ENCODE measurements at places on chromosomes 7 and 10.

DNA sequence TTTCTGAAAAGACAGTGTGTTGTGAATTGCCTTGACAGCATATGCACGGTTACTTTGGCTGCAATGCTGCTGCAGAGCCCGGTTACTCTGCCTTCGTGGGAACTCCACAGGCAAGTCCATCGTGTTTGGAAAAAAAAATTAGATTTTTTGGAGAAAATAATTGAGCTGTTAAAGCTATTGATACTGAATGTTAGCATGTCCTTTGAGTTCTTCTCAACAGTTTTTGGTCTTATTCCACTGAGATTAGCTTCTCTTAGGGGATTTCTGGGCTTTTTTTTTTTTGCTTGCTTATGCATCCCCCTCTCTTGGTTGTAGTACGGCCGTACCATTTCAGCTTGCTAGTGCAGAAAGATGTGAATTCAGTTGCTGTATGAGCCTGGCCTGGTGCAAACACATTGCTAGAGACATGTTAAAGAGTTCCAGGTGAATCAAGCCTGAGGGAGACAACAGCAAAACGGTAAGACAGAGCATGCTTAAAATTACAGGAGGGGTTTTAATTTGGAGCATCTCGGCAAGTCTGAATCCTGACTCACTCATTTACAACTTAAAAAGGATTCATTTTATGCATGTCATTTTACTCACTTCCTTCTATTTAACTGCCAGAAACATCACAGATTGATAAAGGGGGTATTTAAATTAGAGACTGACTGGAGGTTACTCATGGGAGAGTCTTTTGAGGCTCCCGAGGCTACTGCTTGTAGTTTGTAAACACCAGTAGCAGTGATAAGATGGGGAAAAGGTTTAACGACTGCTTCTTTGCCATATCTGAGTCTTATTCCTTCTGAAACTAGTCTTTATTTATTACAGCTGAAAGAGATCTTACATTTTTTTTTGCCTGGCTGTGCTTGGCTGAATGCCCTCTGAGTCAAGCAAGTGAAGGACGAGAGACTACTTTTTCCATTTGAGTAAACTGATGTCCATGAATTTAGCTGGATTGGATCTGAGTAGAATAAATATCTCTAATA, 113.7 kb downstream of the CDK14 start:
- no peak for DNase-seq

DNA sequence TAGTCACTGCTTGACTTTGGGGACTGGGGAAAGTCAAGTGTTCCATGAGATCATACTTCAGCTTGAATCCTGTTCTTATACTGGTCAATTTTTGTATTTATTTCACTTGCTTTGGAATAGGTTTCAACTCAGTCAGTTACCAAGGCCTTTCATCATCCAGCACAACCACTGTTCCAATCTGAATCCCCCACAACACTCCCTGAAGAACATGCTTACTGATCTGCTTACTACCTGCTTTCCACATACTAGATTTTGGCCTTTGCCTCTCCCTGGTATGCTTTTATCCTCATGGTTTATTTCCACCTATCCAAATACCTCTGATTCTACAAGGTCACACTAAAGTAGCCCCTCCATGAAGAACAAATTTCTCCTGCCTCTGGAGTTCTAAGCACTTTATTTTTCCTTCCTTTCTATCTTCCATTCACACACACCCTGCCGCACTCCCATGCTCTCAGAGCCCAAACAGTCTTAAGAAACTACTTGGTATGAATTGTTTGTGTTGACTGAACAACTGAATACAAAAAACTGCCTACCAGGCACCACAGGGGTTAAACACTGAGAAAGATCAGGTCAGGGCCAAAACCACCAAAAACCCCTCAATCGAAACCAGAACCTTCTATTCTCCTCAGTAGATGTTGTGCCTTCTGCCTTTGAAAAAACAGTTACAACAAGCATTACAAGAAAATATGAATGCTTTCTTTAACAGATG, 178.1 kb downstream of the AVL9 start:
- no peak for DNase-seq

- DNase-seq: no peak
Observed at GRCh38 chr7:132618956-132619305, 42.7 kb upstream of the PLXNA4 start.

- no peak for DNase-seq
Observed at GRCh38 chr10:123144697-123145541, 3.0 kb upstream of the HMX2 start.

DNA sequence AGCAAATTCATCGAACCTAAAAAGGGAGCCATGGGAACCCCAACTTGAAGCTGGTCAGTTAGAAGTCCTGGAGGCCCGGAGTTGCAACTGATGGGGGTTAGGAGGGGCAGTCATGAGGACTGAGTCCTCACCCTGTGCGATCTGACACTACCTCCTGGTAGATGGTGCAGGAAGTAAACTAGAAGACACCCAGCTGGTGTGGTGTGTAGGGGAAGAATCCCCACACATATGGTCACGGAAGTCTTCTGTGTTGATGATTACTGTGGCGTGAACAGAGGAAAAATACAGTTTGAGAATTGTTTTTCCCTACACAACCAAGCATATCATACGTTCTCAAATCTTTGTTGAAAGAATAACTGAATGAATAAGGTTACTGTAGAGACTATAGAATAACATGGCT, 164.6 kb upstream of the KCTD7 start:
- no peak for DNase-seq

- DNase-seq: no peak
Observed at GRCh38 chr7:18873734-18874336, 243.6 kb downstream of the TWIST1 start.

DNA sequence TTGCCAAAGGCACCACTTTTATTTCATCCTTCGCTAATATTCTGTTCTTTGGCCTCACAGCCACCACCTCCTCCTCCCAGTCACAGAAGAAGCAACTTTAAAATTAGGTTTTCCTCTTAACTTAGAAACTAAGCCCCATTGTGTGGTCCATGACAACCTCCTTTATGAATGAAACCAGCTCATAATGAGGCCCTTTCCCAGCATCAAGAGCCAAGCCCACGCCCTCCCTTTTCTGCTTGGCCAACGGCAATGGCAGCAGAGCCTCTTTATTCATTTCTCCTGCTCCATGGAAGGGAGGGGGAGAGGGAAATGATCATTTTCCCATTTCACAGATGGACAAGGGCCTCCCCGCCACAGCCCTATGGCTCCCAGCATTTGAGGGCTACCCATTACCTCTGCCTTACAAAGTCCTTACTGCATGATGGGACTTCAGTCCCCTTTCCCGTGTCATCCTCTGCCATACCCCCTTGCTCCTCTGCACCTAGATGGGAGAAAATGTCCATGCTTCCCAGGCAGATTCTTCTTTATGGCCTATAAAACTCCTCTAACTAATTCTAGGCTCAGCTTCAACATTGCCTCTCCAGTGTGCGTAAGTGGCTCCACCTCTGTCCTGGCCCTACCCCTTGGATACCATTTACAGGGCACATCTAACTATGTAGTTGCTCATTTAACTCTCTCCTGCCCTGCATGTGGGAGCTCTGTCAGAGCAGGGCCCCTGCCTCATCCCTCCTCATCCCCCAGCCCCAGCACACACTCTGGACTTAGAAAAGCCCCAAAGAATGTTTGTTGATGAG, 475.5 kb downstream of the RPS24 start:
- no peak for DNase-seq

- no peak for DNase-seq
Observed at GRCh38 chr7:125561006-125561405, 631.4 kb upstream of the POT1 start.

DNA sequence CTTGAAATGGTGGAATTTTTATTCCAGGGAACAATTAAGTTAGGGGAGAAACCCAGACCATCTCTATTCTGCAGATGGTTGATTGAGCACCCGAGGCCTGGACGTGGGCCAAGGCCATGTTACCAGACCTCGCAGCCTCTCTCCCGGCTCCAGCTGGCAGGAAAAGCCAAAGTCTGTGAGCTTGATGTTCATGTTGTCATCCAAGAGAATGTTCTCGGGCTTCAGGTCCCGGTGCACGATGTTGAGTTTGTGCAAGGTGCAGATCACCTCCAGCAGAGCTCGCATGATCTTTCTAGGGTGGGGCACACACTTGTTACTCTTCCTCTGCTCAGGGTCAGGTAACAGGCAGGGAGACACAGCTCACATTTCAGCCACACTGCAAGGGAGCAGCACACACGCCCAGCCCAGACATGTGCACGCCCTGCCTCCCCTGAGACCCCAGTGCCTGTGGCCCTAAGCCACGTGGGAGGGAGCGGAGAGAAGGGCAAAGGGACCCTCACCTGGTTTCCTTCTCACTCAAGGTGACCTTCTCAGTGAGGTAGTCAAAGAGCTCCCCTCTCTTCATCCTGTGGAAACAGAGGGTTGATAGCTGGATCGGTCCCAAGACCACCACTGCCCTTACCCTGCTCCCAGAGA, 9.5 kb downstream of the PHKG1 start:
- DNase-seq: no peak

DNA sequence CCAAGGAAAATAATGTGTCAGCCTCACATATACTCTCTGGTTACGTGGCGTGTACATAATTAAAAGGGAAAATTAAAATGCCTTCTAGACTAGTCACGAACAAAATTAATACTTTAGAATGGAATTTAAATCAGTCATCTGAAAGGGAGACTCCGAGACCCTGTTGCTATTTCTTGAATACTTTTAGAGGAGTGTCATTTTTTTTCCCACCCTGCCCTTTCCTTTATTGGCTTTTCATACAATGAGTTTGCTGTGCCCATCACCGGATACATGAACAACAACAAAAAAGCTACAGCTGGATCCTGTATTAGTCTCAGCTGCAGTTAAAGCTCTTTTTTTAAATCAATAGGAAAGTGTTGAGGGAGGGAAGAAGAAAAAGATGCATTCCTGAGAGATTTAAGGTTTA, 20.1 kb downstream of the CYTH3 start:
- no peak for DNase-seq

- no peak for DNase-seq
Observed at GRCh38 chr10:103452506-103453230, 498 bp upstream of the CALHM2 start.

- DNase-seq: no peak
Observed at GRCh38 chr10:78321500-78321899, 287.8 kb downstream of the RPS24 start.

- no peak for DNase-seq
Observed at GRCh38 chr10:46550795-46551700, 5.4 kb downstream of the GPRIN2 start.

DNA sequence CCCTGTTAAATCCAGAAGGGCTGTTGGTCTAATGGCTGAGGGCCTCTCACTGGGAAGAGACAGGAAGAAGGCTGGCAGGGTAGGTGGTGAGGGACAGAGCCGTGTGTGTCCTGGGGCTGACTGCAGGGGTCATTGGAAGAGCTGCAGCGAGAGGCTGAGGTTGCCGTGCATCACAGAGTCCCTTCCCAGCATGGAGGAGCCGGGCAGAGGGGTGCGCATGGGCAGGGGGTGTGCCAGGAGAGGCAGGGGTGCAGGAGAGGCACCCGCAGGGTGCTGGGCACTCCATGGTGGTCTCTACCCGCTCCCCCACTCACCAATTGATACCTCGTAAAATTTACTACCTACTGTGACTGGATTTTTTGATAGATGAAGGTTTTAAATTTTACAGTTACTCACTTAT, 124.3 kb downstream of the ACTR3B start:
- DNase-seq: no peak

- DNase-seq: no peak
Observed at GRCh38 chr10:106535304-106535953, 629.1 kb downstream of the SORCS1 start.

DNA sequence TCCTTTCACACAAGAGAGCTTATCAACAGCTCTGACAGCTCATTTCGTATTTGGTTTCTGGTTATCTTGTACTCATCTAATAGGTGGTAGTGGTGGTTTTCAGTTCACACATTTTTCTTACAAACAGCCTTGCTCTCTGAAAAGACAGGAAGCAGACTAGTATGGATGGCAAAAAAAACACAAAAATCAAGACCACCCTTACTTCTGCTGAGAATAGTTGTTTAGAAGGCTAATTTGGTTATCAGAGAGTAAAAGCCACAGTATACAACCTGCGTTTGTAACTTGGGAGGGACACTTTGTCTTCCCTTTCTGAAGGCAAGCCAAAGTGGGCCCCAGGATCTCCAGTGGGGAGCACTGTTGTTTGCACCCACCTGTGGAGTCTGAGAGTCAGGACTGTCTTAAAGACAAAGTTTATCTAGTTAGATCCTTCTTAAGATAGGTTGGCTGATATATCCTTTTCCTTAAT, 68.0 kb downstream of the PIP4K2A start:
- no peak for DNase-seq

DNA sequence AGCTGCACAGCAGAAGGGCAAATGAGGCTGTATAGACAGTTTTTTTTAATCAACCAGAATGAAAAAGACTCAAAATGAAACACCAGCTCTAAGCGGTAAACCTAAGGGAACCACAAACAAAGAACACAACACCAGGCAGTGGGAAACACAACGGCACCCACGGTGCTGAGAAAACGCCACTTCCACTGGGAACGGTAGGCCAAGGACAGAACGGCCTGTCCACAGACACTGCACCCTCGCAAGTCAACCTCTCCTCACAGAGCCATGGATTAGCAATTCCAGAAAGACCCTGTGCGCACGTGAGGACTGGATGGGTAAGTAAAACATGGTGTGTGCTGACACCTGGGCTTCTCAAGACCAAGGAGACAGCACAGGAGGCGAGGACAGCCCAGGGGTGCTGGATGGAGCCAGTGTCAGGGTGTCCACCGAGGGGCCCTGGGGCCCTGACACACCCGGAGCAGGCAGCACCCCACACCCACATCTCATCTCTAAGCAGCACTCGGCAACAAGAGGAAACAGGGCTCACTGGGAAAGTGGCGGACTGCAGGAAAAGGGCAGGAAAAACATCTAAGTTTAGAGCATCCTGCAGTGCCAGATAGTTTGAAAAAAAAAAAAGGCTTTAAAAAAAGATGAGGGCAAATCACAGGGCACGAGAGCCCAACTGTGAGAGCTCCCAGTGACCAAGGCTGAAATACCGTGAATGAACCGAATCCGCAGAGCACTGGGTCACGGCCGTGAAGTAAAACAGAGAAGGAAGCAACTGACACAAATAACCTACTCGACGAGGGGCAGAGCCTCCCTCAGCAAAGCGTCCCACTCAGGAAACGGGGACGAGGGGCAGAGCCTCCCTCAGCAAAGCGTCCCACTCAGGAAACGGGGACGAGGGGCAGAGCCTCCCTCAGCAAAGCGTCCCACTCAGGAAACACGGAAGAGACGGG, 120.2 kb downstream of the MAD1L1 start:
- DNase-seq: no peak

GRCh38 chr10:3294919-3295581, 122.5 kb upstream of the PITRM1 start:
- DNase-seq: no peak

- DNase-seq: no peak
Observed at GRCh38 chr10:104546756-104547155, 94.3 kb upstream of the SORCS3 start.

GRCh38 chr7:36762394-36762793, 38.1 kb upstream of the AOAH start:
- no peak for DNase-seq

- no peak for DNase-seq
Observed at GRCh38 chr7:80832006-80832405, 86.8 kb downstream of the SEMA3C start.

DNA sequence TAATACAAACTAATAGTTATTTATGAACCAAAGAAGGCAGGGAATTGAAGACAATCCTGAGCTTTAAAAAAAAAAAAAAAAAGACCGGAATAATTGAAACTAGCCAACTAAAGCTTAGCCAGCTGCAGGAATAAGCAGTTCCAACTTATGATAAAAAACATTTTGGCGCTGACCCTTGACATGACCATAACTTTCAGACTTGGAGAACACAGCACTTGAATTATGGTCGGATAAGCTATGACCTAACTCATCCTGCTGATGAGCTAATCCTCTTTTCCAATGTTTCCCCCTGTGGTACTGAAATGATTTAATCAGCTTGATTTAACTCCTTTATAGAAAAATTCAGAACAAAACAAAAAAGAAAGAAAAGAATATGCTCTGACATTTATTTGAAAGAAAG, 181.8 kb downstream of the DGKB start:
- DNase-seq: no peak

All from activated CD4-positive, alpha-beta T cell treated with anti-CD3 and anti-CD28 coated beads, Interleukin-2, amount 50 U/mL, for 1 hour (primary cell).